ENCODE measurements at places on chromosomes 4 and X.

DNA sequence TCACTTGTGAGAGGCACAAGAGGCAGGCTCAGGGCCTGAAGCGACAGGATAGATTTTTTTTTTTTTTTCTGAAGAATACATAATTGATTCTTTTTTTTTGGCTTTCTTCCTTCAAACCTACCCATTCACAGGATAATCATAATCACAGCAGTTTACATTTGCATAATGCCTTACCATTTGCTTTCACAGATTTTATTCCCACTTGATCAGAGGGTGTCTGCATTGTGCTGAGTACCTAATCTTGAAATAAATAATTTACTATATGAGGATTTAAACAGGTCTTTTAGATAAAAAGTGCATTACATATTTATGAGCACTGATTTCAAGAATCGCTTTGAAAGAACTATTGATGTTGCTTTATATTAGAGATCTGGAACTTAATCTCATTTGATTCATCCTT is 219.3 kb downstream of the SPRY1 start:
- no peak for DNase-seq

DNA sequence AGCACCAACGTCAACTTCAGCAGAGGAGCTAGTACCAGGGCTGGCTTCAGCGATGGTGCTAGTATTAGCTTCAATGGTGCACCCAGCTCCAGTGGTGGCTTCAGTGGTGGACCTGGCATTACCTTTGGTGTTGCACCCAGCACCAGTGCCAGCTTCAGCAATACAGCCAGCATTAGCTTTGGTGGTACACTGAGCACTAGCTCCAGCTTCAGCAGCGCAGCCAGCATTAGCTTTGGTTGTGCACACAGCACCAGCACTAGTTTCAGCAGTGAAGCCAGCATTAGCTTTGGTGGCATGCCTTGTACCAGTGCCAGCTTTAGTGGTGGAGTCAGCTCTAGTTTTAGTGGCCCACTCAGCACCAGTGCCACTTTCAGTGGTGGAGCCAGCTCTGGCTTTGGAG is 8.3 kb downstream of the TRO start:
- no peak for DNase-seq

- DNase-seq: no peak
Observed at GRCh38 chr4:26420438-26420837, 69.8 kb downstream of the CCKAR start.

DNA sequence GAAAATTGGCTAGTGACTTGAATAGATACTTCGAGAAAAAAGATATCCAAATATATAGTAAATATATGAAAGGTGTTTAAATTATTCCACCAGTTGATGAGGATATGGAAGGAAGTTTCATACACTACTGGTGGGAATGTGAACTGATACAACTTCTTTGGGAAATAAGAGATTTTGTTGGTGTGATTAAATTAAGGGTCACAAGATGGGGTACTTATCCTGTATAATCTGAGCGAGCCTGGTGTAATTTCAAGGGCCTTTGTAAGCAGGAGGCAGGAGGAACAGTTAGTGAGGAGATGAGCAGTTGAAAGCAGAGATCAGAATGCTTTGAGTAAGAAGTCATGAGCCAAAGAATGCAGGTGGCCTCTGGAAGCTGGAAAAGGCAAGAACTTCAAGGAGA is 192.2 kb downstream of the KCTD8 start:
- no peak for DNase-seq

DNA sequence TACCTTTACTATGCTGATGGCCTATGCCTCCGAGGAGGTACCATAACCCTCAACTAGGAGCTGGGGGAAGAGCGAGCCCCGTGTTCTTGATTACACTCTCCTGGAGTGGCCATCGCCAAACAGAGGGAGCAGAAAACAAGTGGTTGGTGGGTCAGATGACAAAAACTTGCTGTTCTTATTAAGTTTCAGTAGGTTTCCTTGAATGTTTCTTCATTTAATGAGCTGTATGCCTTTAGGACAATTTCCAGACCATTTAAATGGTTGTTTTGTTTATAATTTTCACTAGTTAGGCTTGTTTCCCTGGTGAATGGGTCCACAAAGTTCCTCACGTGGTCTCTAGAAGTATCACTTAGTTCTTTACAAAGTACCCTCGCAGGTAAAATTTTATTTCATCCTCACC is 4.7 kb downstream of the PYURF start:
- no peak for DNase-seq

GRCh38 chr4:158941321-158941720 is 161.6 kb upstream of the RAPGEF2 start:
- no peak for DNase-seq

- peak; percentile 17 for DNase-seq
Observed at GRCh38 chrX:153600032-153600373, 1.1 kb upstream of the CCNQ start.

- no peak for DNase-seq
Observed at GRCh38 chr4:140996766-140997165, 136.5 kb downstream of the RNF150 start.

- DNase-seq: no peak
Observed at GRCh38 chr4:6557856-6558255, 17.1 kb upstream of the MAN2B2 start.

DNA sequence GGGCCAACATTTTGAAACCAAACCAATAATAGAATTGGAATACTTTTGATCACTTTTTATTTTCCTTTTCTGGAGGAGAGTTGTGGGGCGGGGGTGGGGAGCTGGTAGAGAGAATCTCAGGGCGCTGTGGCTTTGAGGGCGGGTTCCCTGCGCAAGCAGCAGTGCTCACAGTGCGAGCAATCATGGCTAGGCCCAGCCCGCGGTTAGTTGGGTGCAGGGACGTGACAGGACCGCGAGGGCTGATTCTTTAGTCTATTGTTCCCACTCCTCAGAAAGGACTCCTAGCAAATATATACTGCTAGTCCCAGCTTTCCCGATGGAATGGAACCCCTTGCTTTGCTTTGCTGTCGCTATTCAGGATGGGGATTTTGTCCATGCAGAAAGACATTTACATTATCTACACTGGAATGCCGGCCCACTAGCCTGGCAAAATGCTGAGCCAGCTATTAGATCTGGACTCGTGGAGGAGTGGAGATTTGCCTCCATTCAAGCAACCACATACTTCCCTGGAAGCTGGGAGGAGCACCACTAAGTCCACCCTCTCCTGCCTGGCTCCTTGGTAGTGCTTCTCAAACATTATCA is 23.9 kb upstream of the APLN start:
- peak; percentile 20 for DNase-seq

DNA sequence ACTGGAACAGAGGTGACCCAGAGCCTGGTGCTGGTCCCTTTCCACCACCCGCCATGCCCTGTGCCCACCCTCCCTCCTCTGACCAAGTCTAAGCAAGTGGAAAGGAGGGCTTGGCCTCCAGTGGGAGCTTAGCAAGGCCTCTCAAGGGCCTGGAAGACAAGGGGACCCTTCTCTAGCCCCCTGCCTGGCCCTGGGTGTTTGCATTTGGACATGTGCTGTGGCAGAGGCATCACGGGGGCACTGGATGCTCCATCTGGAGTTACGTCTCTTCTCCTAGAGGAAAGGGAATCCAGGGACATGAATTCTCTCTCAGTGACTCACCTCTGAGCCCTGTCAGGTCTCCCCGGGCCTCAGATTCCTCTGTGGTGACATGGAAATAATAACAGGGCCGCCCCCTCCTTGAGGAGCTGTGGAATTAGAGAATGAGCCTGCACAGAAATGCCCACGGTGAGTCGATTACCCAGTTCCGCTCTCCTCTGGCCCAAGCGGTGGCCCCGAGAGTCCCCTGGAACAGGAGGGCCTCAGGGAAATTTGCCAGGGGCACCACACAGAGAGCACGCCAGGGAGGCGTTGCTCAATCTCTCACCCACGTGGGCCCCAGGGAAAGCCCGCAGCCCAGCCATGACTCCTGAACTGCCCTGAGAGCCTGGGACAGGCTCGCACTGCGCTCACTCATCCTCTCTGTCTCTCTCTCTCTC is 189.6 kb downstream of the BCOR start:
- DNase-seq: no peak

- DNase-seq: peak; percentile 66
Observed at GRCh38 chr4:83362492-83363329, 28.1 kb upstream of the HPSE start.

GRCh38 chrX:100830547-100830946 is 10.4 kb downstream of the CSTF2 start:
- DNase-seq: no peak

GRCh38 chrX:13000301-13000811 is 25.4 kb downstream of the TMSB4X start:
- DNase-seq: no peak

DNA sequence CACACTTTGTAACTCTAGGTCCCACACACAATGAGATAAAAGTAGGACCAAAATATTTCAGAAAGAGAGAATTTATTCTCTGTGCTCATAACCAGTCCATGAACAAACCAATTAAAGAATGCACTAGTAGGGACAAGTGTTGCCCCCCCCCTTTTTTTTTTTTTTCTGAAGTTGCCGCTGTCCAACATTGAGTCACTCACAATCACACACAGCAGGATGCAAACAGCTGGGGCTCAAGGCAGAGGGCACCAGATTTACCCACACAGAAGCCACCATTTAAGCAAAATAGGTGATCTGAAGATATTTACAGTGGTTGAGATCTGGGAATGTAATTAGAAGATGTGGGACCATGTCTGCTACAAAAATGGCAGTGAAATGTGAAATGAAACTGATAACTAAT is 850.9 kb upstream of the SLIT2 start:
- DNase-seq: no peak

- DNase-seq: no peak
Observed at GRCh38 chr4:35734381-35735098, 509.8 kb downstream of the ARAP2 start.

- no peak for DNase-seq
Observed at GRCh38 chrX:148459343-148459742, 41.1 kb upstream of the AFF2 start.
